ENCODE measurements at places on chromosomes 6 and 20.

DNA sequence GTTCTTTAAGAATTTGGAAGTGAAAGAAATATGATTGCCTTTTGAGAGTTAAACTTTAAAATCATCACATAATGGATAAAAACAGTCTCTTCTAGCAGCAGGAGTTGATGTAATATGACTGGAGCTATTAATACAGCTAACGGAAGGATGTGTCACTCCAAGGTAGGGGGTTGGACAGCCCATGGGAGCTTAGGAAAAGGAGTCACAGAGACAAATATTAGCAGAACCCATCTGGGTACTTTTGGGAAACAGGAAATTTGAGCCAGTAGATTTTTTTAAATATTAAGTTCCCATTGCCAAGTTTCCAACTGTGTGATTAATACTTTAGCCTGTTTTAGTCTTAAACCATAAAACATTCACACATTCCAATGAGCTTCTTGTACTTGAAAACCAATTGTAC lies 164.7 kb upstream of the RIMS1 start:
- DNase-seq: no peak

- no peak for DNase-seq
These were observed 11.9 kb downstream of the SYNE1 start for GRCh38 chr6:152625213-152625612.

GRCh38 chr20:43528258-43528875 lies 20.9 kb downstream of the L3MBTL1 start:
- DNase-seq: no peak

DNA sequence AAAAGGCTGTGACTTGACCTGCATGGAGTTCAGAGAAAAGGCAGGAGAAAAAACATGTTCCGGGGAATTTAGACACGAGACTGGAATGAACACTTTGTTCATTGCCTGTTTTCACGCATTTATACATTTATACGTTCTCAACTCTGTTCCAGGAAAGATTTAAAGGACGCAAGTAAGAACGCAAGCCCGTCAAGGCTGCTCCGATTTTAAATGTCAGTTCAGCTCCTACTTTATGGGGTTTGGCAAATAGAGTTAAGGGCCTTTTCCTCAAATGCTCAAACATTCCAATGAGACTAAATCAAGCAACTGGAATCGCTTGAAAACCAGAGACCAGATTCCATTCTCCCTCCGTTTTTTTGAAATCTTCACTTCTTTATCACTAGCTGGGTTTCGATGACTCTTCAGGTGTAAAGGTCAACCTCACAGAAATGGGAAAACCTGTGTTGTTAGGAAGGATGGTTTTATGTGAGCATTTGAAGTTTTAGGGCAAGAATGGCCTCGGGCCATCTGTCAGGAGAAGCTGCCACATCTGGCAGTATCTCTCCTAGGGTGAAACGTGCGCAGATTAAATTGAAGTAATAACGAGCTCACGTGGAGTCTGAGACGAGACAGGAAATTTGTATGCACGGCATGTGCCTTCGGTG lies 24.9 kb downstream of the TTLL2 start:
- no peak for DNase-seq

GRCh38 chr6:30914854-30915590 lies 984 bp downstream of the VARS2 start:
- no peak for DNase-seq

- DNase-seq: no peak
These were observed 101.6 kb downstream of the DLL1 start for GRCh38 chr6:170189236-170189635.

DNA sequence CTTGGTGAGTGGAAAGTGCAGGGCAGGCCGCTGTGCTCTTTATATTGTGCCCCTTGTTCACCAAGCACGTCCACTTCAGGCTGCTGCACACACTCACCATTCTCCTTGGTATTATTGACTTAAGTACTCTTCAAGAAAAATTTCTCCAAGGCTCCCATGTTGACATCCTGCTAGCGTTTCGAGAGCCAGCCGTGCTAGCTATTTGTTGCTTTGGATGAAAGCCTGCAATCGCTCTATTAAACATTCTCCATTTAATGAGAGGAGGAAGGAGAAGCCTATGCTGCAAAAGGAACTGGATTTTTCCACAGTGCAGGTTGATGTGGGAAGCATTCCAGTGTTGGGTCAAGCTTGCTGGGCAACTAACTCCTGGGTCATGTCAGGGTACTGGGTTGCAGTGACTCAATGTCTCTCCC lies 113.5 kb downstream of the CD83 start:
- DNase-seq: no peak

- DNase-seq: no peak
These were observed 3.9 kb downstream of the OTOR start for GRCh38 chr20:16752082-16752481.

DNA sequence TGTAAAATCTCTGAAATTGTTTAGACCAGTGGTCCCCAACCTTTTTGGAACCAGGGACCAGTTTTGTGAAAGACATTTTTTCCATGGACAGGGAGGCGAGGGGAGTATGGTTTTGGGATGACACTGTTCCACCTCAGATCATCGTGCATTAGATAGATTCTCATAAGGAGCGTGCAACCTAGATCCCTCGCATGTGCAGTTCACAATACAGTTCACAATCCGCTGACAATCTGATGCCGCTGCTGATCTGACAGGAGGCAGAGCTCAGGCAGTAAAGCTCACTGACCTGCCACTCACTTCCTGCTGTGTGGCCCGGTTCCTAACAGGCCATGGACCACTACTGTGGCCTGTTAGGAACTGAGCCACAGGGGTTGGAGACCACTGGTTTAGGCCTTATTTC lies 115.2 kb downstream of the EPM2A start:
- no peak for DNase-seq

DNA sequence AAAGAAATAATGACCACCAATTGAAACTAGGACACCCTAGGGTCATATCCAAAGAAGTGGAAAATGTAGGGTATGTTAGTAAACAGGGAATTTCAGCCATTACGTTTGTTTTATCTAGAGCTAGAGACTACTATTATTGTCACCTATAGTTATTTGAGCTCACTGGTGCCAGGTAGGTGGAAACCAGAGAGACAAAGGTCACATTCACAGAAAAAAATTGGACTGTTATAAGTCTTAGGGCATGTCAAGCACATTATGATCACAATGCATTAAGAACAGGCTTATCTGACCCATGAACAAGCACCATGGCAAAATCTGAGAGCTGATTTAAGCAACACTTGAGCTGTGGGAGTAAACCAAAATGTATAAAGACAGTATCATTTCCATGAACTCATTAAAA lies 530.1 kb upstream of the CITED2 start:
- no peak for DNase-seq

GRCh38 chr6:1832844-1833787 lies 223.4 kb downstream of the FOXC1 start:
- DNase-seq: no peak

- no peak for DNase-seq
These were observed 47.0 kb downstream of the GOPC start for GRCh38 chr6:117555262-117555849.

- no peak for DNase-seq
These were observed 50.7 kb downstream of the DSTN start for GRCh38 chr20:17620371-17621228.

GRCh38 chr6:110185879-110186278 lies 5.7 kb downstream of the CDC40 start:
- no peak for DNase-seq

GRCh38 chr6:62345962-62346689 lies 60.1 kb upstream of the KHDRBS2 start:
- no peak for DNase-seq

DNA sequence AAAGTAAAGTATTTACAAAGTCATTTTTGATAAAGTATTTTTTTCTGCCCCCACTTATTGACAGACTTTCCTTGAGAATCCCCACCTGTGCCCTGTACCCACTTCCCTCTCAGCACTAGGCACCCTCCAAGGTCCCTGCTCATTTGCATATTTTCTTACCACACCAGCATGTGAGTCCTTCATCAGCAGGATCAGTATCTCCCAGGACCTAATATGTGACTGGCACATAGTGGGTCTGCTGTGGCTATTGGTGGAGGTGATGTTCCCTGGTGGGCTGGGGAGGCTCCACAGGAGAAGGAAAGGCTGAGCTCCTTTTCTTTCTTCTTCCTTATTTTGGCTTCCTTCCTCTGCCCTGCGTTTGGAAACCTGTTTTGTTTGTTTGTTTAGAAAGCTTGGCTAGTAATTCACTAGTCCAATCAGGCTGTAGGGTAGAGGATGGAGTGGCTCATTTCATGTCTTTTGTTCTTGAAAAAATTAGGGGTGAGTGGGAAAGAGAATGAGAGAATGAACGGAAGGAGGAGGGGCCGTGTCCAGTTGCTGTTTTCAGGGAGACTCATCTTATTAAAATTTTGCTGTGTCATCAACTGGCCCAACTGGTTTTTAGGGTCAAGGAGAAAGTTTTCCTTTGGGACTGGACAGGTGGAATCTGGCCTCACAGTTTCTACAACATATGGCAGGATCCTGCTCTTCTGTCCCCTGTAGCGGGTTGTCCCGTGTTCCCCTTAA lies 2.8 kb upstream of the RNF24 start:
- DNase-seq: no peak

DNA sequence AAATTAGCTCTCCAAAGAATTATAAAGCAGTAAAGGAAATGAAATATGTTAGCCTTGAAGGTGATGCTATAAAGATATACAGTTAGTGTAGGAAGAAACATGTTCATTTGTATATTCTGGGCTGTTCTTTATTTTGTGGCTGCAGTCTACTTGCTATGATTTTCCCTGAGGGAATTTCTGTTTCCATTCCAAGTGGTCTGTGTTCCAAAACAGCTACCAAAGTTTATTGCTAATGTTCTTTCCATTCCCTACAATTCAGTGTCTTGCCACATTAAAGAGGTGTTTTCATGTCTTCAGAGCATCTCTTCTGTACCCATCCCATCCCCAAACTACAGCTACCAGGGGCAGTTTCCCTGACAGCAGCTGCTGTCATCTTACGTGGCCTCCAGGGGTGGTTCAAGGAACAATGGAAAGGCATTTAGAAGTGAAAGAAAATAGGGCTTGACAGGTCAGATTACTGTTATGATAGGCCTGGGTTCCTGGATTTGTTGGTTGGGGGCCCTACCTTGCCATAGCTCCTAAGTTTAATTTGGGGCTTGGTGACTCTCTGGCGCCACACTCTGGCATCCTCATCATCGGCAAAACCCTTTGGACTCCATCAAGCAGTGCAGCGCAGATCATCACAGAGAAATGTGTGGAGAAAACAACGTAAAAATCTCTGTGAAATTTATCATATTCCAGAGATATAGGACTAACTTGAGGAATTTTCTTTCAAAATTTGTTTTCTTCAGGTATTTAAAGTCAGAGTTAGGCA lies 33.8 kb upstream of the AIG1 start:
- DNase-seq: peak; percentile 21

- no peak for DNase-seq
These were observed 50.0 kb upstream of the DTNBP1 start for GRCh38 chr6:15712797-15713196.

DNA sequence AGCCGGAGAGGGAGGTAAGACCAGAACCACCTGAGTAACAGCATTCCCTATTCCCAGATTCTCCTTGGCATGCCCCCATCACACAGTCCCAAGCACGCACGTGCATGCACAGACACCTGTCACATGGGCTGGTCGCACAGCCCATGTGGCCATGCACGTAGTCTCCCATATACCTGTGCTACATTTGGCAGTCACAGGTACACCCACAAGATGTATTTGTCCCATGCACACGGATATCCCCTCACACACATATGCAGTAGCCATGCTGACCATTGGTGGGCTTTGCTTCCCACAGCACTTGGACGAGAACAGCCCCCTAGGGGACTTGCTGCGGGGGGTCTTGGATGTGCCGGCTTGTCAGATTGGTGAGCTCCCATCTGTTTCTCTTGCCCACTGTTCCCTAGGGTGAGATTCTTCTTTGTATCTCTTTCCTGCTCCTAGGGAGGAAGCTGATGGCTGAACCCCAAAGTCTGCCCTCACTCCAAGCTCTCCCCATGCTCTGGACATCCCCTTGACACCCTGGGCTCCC lies 31.9 kb downstream of the PLCG1 start:
- no peak for DNase-seq
